Posterior vena cava (tissue), 2 donors: ENCODE measurements at places on chromosomes 7 and 10.

DNA sequence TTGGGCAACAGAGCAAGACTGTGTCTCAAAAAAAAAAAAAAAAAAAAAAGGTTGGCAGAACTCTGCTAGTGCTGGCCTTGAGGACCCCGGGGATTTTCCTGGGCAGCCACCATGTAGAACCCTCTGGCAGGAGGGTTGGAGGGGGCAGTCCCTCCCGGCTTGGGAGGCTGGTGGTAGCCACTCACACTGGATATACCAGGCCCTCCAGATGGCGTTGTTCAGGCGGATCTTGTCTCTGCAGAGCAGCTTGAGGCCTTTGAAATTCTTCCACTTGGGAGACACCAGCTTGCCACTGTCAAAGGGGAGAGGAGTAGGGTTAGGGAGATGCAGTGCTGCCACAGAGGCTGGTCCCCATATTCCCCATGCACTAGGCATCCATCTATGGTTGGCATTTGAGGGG is 8.4 kb downstream of the MLXIPL start:
- DNase-seq: no peak

DNA sequence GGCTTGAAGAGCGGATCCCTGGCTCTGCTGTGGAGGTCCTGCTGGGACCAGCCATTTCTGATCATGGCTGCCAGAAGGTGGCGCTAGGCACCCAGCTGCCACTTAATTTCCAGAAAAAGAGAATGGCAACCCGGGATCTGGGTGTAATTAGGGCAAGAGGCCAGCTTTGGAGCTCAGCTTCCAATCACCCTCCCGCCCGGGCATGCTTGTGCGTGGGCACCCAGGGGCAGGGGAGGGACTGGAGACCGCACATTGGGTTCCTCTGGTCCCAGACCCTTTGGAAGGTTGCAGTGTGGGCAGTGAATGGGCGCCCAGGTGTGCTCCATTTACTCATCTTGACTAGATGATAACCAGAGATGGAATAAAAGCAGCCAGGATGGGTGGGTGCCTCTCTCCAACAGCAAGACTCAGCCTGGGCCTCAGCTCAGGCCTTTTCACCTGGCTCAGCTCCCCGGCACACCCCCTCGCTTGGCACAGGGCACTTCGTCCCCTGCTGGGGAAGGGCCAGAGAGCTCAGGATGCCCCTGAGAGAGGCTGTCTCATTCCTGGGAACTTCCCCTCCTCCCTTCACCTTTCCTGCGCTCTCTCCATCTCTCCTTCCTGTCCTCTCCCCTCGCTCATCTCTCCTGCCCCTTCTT is 14.7 kb downstream of the FAM241B start:
- peak; percentile 85 for DNase-seq

GRCh38 chr7:99791021-99791420 is 7.0 kb upstream of the CYP3A4 start:
- DNase-seq: no peak

DNA sequence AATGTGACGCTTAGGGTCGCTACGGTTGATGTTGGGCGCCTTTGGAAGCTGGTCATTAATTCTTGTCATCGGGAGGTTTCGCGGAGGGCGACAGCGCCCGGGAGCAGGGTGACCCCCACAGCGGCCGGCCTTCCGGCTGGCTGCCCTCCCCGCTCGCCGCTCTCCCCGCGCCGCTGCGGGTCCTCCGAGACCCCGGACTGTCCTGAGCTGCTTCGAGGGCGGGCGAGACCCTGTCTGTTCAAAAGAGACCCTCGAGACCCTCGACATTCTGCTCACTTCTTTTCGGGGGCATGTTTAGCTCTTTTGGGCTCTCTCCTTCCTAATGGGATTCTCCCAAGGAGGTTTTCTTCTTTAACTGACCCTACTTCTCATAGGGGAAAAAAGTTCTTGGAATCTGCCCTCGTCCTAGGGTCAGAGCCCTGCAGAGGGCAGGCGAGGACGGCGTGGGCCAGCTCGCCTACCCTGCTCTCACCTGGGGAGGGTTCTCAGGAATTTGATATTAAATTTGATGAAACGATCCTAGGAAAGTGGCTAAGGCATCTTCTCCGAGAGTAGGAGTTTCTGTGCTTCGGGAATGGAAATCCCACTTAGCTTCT is 257.0 kb downstream of the OTUD1 start:
- no peak for DNase-seq

- DNase-seq: no peak
Observed at GRCh38 chr10:104076743-104077160, 8.9 kb downstream of the COL17A1 start.

- DNase-seq: no peak
Observed at GRCh38 chr10:28873540-28873939, 196.2 kb downstream of the BAMBI start.
